ENCODE measurements at places on chromosomes 11 and 22.
A peak's percentile ranks its signal among the peaks of the same experiment; 100 is the strongest.

DNA sequence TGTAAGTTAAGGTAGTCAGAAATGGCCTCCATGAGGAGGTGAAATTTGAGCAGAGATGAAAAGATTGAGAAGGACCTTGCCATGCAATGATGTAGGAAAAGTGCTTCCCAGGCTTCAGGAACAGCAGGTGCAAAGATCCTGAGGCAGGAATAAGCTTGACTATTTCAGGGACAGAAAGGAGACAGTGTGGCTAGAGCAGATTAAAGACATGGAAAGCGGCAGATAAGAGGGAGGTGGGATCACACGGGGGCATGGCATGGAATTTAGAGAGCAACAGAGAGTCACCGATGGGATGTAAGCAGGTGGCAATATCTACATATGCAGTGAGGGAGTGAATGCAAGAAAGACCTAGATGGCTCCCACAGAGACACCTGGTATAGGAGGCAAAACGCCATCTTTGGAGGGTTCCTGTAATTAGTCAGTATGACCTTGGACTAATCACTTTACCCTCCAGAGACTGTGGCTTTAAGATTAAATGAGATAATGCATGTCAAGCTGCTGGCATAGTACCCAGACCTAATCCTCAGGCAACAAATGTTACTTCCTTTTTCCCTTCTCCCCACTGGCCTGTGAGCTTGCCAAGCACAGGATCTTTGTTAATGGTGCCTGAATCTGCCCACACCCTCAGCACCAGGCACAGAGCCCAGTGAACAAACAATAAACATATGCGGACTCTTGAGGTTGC, 24.6 kb upstream of the ACER3 start:
- peak; percentile 90 for DNase-seq

GRCh38 chr11:46450846-46451477, 59.4 kb upstream of the CHRM4 start:
- no peak for DNase-seq

- peak; percentile 23 for DNase-seq
Measured at GRCh38 chr22:50267591-50268390, 2.4 kb downstream of the MAPK11 start.

GRCh38 chr11:67492801-67493547, 10.1 kb downstream of the AIP start:
- no peak for DNase-seq

DNA sequence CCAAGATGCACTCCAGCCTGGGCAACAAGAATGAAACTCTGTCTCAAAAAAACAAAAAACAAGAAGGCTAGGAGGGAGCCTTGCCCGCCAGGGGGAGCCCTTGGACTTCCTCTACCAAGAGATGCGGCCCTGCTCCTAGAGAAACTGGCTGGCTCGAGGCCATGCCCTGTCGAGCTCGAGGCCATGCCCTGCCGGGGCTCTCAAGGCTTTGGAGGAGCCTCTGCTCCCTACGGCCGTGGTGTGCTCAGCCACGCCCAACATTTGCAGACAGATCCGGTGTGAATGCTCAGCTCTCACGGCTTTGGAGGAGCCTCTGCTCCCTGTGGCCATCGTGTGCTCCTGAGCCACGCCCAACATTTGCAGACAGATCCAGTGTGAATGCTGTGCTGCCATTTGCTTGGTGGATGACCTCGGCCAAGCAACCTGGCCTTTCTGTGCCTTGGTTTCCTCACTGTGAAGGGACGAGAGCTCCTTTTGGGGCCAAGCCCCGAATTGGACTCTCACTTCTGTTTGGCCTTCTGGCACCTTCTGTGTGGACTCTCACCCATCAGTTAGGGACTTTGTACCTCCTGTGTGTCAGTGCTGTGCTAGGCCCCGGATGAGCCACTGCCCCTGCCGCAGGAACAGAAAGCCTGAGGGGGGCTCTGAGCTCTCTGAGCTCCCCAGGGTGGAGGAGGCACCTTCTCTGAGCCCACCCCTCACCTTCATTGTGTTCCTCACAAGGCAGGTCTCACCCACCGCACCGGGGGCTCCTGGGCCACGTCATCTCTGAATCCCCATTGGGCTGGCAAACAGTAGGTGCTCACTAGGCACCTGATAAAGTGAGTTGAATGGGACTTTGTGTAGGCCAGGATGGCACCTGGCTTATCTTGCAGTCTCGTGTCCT, 14.1 kb downstream of the C11orf24 start:
- peak; percentile 94 for DNase-seq

DNA sequence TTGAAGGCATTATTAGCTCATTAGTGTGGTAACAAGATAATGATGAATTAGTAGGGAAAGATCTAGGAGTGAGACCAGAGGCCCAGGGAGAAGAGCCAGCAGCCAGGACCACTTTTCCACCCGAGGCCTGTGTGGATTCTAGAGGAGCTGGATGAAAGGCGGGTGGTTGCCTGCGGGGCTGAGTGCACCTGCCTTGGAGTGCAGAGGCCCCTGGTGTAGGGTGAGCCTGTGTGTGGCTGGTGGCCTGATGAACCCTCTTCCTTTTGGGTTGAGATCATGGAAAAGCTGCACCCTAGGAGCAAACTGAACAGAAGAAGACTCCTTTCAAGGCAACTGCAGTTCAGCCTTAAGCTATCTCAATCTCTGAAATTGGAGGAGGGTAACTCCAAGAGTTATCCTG, 5.9 kb upstream of the TP53AIP1 start:
- no peak for DNase-seq

DNA sequence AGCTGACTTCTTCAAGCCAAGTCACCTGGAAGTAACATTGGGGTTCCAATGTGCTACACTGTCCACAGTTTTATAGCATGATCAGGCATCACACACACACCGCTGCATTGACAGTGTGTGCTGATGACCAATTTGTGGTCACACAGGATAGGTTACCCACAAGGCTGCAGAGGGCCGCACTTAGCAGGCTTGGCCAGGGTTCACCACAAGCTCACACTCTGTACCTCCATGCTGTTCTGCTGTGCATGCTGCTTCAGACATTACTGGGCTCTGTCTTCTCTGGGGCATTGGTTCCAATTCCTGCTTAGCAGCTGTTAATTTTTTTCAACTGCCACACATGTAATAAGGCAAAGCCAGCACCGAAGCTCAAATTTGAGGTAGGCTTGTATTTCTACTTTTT, 11.0 kb upstream of the NRIP3 start:
- no peak for DNase-seq

GRCh38 chr11:15555161-15555560, 440.4 kb downstream of the INSC start:
- no peak for DNase-seq

GRCh38 chr11:45659031-45659817, 6.2 kb downstream of the CHST1 start:
- DNase-seq = no peak

DNA sequence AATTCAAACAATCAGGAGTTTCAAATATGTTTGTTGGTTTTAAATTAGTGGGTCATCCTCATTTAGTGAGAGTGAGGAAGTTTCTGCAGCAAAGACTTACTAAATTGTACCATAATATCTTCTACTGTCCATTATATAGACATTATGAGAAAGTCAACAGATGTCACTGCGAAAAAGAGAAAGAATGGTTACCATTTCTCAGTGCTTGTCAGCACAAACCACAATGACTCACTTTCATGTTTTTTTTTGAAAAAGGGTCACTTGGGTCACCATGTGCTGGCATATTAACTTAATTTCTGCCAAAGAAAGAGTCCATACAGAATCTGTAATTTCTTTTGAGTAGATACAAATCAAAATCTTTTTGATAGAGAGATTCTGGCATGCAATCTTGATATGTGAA, 924.6 kb upstream of the FAT3 start:
- no peak for DNase-seq

- DNase-seq = no peak
Measured at GRCh38 chr11:32706985-32707741, 87.3 kb downstream of the CCDC73 start.

DNA sequence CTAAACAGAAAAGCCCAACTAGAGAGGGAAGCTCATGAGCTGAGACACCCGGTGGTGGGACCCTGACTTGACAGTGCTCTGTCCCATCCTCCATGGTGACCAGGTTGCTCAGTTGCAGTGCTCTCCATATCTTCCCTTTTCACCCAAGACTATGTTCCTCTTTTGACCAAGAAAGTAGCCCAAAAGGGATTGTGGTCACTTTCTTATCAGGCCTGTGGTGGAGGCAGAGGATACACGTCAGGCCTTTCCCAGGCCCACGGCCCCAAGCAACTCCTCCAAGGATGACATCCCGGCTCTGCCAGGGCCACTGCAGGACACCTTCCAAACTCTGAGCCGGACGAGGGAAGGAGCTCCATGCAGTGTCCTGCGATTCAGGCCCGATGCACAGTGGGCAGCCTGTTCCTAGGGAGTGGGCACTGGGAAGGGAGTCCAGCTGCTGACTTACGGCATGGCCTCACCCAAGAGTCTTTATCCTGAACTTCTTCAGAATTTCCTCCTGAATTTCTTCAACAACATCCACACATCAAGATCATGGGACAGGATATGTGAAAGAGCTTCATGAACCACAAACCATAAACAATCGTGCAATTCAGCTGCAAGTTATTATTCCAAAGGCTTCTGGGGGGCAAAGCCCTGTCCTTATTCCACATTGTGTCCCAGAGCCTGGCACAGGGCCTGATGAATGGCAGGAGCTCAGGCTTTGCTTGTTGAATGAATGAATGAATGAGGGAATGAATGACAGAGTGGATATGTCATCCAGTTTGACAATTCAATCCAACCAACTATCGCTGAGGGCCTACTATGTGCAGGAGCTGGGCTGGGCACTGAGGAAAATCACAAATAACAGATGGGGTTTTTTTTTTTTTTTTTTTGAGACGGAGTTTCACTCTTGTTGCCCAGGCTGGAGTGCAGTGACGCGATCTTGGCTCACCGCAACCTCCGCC, 36.0 kb upstream of the MYH9 start:
- DNase-seq = peak; percentile 71

DNA sequence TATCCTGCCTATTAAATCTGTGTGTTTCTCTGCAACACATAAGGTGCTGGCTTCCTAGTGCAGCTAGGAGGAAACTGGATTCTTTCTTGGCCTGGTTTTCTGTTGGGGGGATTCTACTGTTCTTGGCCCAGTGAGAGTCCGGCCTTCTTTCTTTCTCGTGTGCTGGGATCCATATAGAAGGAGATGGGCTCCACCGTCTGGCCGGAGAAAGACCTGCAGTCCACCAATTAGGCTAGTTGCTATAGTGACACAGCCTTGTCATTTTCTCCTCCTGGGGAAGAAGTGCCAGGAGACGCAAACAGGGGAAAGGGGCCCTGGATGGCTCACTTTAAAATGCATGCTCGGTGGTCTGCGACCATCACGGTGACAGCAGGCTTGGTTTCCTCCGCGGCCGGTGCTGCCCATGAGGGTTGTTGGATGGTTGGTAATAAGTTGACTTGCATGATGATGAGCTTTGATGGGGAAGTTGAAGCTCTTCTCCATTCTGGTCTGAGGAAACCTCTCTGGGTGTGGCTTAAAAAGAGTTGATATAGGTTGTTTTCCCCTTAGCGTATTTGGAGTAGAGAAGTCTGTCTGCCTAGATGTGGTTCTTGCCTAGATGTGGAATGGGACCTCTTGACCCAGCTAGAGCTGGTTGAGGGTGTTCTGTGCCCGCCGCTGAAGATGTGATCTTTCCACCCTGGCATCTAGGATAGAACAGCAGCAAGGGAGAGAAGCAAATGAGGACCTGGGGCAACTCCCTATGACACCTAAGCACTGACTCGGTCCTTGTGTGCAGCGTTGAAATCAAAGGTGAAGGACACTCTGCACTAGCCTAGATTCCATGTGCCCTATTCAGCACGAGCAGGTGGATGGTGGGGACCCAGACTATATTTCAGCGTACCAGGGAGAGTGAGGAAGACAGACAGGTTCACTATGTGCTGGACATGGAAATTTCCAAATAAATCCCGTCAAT, 1335.0 kb downstream of the BRD1 start:
- peak; percentile 63 for DNase-seq

- no peak for DNase-seq
Measured at GRCh38 chr22:27975381-27976013, 56.4 kb upstream of the PITPNB start.

DNA sequence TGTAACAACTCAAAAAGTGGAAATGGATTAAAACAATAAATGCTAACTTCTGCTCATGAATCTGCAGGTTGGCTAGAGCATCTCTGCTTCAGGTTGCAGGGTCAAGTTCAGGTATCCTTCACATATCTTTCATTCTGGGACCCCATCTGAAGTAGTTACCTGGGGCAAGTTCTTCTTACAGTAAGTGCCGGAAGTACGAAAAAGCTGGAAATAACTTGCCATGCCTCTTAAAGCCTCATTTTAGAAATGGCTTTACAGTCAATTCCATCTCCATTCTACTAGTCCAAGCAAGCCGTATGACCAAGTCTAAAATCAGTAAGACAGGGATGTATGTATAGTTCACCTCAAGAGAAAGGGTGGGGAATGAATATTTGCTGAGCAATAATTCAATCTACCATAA, 93.7 kb downstream of the FCHSD2 start:
- no peak for DNase-seq

- DNase-seq = no peak
Measured at GRCh38 chr22:33984656-33985285, 64.5 kb upstream of the LARGE1 start.

GRCh38 chr11:45817191-45817590, 12.2 kb downstream of the SLC35C1 start:
- no peak for DNase-seq

DNA sequence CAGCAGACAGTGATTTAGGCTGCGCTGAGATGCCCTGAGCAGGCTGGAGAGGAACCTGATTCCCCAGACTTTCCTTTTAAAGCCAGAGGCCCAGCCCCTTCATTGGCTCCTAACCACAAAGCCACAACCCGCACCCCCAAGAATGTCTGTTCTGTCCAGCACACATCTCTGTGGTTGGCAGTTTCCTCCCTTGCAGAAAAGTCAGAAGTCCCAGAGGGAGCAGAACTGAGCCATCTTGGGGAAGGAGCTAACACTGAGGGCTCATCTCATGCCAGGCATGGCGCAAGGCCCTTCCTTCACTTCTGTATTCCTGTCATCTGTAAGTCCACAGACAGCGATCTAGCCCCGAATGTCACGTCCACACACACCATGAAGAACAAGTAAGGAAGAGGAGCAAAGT, 97.1 kb upstream of the SYT13 start:
- no peak for DNase-seq

DNA sequence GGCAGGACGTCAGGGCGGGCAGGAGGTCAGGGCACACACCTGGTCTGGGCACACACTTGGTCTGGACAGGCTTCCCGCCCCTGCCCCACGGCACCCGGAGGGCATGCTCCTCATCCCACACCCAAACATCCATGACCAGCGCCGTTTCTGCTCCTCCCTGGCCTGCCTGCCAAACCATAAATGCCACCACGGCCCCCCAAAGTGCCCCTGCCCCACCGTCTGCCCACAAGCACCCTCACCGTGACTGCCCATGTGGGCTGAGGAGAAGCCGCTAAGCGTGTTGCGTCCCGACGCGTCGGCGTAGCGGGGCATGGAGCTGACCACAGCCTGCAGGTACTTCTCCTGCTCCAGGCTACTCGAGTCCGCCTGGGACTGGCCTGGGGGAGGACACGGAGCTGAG, 15.8 kb downstream of the SBF1 start:
- DNase-seq = no peak

DNA sequence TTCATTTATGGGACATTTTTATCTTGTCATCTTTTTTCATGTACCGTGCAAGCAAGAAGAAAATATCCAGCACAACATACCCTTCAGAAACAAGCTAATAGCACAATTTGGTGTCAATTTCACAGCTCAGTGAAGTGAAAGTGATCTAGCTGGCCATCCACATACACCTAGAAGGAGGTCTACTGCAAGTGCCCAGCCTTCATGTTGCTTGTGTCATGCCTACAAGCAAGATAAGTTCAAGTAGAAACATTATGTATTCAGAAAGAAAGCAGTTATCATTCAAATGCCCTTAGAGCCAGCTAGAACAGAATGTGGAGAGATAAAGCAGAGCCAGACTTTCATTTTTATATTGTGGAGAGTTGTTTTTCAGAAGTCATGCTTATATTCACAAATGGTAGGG, 325.7 kb upstream of the PITPNB start:
- peak; percentile 41 for DNase-seq

GRCh38 chr11:117314840-117315239, 1.2 kb downstream of the BACE1 start:
- DNase-seq = no peak
